ENCODE measurements at places on chromosomes 11 and 22. TPM values are rescaled to one million over a fixed set of nuclear protein-coding genes. Genes with fewer than 3 reads are reported as not detected.

PRR33 gene
- not detected for total RNA-seq

SLCO2B1 gene
- total RNA-seq = 3.7 TPM

KRTAP5-8 gene
- total RNA-seq = not detected

SPI1 gene
- not detected for total RNA-seq

FADS2 gene
- 253 TPM for total RNA-seq

CRACR2B gene
- total RNA-seq = 27.5 TPM

CALCA gene
- not detected for total RNA-seq

ELP4 gene
- total RNA-seq = 18.9 TPM

C22orf31 gene
- total RNA-seq = not detected

P2RX6 gene
- total RNA-seq = under 0.01 TPM

POLD3 gene
- total RNA-seq = 19.9 TPM

BTBD18 gene
- not detected for total RNA-seq

RIN1 gene
- total RNA-seq = 6.7 TPM

All from dermis blood vessel endothelial cell (primary cell).